ENCODE measurements at places on chromosomes 6 and 20.

DNA sequence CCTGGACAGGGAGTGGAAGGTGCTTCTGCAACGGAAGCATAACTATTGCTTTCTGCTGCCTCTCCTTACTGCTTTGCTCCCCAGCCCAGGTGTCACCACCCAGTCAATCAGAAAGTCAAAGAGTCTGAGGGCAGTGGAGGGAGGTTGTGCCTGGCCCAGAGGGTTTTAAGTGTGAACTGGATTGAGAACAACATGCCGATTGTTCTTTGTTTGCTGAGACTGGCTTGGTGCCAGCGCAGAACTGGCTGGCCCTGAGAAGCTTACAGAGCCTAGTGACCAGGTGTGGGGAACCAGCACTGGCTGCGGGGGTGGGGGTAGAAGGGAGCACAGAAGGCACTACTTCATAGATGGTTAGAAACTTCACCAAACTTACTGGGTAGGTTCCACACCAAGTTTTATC is 31.1 kb upstream of the ENPP4 start:
- DNase-seq, result no peak

DNA sequence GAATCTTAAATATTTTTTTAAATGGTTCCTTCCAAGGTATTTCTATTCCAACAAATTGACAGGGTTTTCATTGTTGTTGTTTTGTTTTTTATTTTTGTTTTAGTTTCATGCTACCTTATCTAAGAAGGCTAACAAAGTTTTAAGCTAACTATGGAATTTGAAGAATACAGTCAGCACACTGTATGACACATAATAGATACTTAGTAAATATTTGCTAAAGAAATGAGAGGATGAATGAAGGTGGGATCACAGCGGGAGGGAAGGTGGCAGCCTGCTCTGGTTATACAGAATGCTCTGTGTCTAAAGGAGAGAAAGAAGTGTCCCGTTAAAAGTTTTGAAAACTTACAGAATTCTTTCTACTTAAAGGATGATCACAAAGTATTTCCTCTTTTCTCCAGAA is 43.7 kb upstream of the DST start:
- DNase-seq, result no peak

GRCh38 chr6:142773859-142774648 is 170.9 kb downstream of the HIVEP2 start:
- no peak for DNase-seq

DNA sequence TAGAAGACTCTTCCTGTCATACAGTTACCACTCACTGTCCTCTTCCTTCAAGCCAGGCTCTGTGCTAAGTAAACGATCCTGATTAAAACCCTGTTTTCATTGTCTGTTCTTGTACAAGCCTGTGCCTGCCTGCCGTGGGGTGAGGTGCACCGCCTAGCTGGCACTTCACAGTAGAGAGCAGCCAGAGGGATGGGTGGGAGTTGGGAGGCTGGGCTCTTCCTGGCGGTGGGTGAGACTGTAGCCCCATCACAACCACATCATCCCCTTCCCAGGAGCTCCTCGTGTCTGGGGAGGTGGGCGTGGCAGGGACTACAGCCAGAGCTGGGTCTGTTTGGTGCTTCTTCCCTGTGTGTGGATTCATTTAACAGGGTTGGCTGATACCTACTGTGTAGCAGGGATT is 382.0 kb downstream of the TAF4 start:
- no peak for DNase-seq

DNA sequence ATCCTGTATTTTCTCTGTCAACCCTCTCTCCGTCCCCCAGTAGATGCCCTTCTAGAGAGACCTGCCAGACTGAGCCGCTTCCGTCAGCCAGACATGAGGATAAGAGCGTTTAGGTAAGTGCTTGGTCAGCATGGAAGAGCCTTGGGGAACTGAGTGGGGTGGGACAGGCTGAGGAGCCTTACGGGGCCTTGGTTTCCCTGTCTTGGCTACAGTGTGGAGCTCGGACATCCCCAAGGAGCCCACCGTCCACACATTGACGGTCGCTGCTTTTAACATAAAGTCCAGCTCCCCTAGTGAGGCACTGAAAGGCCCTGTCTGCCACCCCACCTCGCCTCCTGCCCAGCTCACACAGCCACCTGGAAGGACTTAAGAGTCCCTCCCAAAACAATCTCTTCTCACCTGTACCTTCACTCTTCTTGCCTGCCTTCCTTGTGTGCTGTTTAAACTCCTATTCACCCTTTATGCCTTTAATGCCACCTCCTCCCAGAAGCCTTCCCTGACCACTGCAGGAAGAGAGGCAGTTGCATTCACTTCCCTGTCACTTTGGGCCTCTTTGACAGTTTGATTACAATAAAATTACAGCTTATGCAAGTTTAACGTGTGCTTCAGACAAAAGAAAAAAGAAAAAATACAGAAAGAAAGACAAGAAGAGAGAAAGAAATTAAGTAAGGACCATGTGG is 42.3 kb downstream of the PDYN start:
- no peak for DNase-seq

- DNase-seq, result no peak
Measured at GRCh38 chr6:79064635-79065034, 13.4 kb downstream of the PHIP start.

GRCh38 chr20:16407251-16408067 is 165.8 kb downstream of the KIF16B start:
- no peak for DNase-seq

DNA sequence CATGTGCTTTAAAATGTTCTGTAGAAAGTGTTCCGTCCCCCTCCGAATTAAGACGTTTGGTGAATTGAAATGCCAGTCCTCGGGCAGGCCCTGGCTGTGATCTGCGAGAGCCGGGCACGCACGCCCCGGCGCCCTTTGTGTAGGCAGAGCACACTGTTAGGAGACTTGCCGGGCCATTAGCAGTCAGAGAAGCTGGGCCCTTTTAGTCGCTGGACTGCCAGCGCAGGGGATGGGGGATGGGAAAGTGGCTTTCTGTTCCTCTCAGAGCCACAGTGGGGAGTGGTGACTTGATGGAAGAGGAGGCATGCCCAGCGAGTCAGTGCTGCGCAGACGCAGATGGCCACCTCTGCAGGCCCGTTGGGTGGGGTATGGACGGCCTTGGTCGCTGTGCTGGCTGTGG is 2.2 kb downstream of the PPP1R3G start:
- DNase-seq, result no peak

DNA sequence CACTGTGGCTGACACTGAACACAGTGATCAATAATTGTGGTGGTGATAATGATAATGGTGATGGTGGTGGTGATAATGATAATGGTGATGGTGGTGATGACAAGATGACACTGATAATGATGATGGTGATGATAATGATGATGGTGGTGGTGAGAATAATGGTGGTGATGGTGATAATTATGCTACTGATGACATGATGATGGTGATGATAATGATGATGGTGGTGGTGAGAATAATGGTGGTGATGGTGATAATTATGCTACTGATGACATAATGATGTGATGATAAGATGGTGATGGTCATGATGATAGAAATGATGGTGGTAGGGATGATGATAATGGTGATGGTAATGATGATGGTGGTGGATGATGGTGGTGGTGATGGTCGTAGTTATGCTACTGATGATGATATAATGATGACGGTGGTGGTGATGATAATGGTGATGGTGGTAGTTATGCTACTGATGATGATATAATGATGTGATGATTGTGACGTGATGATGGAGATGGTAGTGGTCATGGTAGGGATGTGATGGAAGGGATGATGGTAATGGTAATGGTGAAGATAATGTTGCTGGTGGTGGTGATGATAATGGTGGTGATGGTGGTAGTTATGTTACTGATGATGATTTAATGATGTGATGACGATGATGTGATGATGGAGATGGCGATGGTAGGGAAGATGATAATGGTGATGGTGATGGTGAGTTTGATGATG is 356.5 kb upstream of the CDH4 start:
- no peak for DNase-seq

DNA sequence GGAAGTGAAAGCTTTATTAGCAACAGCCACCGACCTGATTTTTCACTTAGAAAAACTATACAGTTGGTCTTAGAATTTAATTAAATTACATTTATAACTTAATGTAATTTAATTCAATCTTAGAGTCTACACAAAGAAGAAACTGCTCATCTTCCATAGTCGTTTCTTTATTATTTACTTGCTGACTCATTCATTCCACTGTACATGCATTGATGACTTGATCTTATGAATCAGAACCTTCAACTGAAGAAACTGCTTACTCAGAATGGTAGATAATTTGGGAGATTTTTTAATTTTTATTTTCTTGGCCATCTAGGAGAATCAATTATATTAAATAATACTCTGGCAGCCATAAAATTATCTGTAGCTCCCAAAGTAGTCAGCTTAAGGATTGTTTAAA is 1021.6 kb upstream of the FLRT3 start:
- no peak for DNase-seq

- no peak for DNase-seq
Measured at GRCh38 chr6:37202788-37203491, 33.0 kb downstream of the PIM1 start.

DNA sequence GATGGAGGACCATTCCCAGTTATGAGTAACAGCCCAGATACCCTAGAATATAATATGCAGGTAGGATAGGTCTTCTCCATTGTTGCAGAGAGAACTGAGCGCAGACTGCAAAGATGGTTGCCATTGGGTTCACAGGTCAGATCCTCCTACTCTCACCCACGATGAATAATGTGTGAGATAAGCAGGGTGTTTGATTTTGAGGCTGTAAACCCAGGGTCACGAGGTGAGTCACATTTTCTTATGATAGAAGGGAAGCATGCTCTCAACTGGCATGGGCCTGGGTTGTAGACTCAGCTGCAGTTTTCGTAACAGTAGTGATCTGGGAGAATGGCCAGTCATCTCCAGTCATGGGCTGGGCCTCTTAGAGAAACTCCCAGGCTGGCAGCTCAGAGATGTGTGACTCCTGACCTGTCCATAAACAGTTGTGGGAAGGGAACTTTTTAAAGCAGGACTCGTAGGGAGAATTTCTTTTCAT is 74.2 kb downstream of the CD164 start:
- DNase-seq, result no peak

DNA sequence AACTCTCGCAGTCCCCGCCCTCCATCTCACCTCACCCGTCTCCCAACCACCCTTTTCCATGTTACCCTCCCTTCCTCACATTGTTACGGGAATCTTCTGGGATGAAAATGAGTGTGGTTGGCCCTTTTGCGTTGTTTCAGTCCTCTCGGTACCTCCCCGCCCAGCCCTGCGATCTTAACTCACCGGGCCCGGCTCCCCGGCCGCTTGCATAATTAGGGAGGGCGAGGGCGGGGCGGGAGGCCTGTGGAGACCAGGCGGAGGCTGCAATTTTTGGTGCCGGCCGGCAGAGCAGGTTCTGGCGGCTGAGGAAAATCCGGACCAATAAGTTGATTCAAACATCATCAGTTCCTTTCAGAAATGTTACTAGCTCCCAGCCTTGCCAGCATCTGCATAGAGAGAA is 25.2 kb downstream of the TFAP2B start:
- no peak for DNase-seq

DNA sequence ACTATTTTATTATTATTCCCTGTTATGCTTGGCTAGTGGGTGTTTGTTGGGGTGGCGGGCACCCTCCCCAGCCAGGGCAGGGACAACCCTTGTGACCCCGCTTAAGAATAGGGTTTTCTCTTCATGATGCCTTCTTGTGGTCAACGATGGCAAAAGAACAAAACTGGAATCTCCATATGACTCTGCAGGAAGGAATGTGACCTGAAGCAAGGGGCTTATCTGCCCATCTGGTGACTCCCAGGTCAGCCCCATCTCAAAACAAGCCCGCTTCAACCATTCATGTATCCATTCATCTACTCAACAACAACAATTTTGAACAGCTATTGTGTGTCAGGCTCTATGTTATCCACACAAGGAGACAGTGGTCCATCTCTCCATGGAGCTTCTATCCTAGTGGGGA is 30.9 kb upstream of the TGM6 start:
- DNase-seq, result no peak

DNA sequence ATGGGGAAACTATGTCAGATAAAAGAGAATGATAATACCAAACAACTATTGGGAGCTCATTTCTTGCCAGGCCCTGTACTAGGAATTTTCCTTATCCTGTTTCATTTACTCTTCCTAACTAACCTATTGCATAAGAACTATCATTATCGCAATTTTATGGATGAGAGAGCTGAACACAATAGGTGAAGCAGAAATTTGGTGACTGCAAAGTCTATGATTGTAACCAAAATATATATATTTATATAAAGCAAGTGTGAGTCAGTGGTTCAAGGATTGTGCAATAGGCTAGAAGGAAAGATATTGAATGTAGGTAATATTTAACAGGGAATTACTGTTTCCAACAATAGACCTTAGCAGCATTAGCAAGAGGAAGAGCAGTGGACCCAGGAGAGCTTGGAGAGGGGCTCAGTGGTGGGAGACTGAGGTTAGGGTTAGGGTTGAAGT is 181.1 kb upstream of the TENT5A start:
- no peak for DNase-seq

DNA sequence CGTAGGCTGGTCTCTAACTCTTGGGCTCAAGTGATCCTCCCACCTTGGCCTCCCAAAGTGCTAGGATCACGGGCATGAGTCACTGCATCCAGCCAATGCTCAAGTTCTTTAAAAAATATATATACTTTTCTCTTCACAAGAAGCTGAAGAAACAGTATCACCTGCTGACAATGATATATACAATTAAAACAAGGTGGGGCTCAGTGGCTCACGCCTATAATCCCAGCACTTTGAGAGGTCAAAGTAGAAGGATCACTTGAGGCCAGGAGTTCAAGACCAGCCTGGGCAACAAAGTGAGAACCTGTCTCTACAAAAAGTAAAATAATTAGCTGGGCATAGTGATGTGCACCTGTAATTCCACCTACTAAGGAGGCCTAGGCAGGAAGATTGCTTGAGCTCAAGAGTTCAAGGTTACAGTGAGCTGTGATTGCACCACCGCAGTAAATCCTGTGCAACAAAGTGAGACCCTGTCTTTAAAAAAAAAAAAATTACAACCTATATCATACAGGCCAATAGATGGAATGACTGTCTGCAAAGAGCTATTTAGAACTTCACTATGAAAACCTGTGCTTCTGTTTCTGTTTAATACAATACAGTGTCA is 36.4 kb downstream of the MBOAT1 start:
- no peak for DNase-seq

DNA sequence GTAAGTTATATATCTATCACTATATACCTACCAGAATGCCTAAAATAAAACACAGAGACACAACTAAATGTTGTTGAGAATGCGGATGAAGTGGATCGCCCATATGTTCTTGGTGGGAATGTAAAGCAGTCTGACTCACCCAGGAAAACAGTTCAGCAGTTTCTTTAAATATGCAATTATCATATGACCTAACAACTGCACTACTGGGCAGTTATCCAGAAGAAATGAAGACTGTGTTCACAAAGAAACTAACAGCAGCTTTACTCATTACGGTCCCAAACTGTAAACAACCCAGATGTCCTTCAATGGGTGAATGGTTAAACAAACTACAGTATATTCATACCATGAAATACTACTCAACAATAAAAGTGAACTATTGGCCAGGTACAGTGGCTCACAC is 14.3 kb upstream of the ZC3H12D start:
- peak; percentile 75 for DNase-seq

DNA sequence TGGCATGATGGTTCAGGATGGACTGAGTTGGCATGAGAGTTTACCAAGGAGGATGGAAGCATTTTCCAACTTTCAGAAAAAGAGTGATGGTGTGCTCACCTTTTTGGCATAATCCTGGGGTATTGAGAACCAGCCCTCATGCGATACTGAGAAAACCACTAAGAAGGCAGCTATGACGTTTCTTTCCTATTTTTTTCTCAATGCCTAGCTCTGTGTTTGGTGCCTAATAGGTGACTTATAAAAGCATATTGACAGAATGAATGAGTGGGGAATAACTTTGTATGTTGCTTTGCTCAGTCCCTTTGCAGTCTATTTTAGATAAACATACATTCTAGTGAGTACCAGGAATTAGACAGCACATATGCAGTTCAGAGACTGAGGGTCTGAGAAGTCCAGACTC is 816.3 kb downstream of the DHX35 start:
- DNase-seq, result no peak
